ENCODE measurements at places on chromosomes 1 and 21.
A peak's percentile ranks its signal among the peaks of the same experiment; 100 is the strongest.

- ATAC-seq: no peak
Observed at GRCh38 chr1:210456731-210457255, 128.1 kb downstream of the HHAT start.

GRCh38 chr1:245771511-245772281 is 616.9 kb downstream of the KIF26B start:
- ATAC-seq: no peak

- no peak for ATAC-seq
Observed at GRCh38 chr1:92076363-92076762, 1.2 kb upstream of the SETSIP start.

DNA sequence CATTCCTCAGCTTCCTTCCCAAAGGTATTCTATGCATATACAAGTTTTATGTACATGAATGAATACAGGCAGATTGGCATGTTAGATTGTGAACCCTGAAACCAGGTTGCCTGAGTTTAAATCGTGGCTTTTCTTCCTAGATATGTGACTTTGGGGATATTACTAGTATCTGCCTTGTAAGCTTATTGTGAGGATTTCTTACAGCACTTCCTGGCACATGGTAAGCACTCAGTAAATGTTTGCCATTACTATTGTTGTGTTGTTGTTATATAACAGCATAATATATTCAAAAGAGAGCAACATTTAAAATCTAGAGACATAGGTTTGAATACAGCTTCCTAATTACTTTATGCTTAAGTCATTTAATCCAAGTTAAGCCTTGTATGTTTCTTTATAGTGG is 45.1 kb downstream of the RAP1A start:
- ATAC-seq: no peak

- ATAC-seq: no peak
Observed at GRCh38 chr1:101073836-101074235, 48.3 kb upstream of the DPH5 start.

DNA sequence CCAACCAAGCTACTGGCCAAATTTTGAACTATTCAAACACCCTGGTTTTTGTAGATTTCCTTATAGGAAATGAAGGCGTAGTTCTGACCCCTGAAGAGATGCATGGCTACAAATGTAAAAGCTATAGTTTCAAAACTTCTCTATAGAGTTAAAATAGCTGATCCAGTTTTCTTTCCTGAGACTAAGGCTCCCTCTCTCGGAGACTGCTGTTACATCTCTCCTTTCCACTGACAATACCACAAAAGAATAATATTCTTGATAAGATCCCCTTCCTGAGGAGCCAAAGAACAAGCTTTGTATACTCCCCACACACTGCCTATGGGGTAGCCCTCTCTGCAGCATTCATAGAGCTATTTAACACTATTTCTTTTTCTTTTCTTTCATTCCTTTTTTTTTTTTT is 6.7 kb upstream of the CFAP126 start:
- no peak for ATAC-seq

DNA sequence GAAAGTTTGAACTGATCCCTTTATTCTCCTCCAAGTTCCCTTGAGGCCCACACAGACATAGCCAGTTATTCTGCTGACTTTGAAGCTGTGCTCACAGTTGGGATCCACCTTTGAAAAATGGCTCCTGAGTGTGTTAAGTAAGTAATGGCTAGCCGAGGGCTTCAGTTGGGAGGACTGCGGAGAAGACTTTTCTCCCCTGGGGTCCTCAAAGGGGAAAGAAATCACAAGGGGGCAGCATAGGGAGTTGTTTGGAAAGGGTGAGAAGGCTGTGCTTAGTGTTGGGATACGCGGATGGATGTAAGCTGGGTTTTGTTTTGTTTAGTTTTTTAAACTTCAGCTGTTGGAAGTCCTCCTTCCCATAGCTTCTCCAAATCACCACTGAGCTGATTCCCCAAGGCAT is 8.3 kb downstream of the PGM1 start:
- ATAC-seq: no peak

- ATAC-seq: no peak
Observed at GRCh38 chr1:222167896-222168295, 380.0 kb downstream of the HHIPL2 start.

DNA sequence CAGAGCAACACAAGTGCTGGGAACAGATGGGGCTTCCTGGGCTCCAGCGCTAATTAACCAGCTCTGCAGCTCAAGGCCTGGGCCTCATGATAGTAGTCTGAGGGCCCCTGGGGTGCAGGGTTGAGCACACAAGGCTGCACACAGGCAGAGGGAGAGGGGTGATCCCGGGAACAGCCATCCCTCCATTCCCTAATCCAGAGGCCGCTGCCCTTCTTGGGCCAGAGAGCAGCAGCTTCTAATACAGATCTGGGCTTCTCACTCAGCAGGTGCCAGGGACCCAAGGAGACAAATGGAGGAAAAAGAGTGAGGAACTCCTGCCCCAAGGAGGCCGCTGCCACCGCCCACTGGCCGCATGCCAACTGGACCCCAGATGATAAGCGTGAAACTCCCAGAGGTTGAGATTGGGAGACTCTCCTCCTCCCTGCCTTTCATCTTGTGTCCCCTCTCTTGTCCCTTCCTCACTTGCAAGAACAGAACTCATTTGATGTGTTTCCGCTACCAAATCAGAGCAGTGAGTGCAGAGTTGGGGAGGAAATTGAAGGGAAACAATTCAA is 58.0 kb upstream of the IFNAR2 start:
- ATAC-seq: no peak

DNA sequence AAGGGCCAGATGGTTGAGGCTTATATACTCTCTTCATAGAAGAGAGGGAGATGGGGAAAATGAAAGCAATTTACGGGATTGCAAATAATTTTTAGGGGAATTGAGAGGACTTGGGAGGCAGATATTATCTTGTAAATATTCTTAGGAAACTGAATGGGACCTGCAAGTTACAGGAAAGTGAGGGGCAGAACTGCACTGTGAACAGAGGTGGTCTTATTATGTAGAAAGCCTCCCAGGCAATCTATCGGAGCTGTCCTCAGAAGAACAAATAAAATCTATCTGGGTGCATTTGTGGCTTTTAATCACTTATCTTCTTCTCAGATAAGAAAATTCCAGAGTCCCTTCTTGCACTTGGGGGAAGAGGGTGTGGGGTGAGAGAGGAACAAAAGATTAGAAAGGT is 223.5 kb downstream of the RHOU start:
- no peak for ATAC-seq

DNA sequence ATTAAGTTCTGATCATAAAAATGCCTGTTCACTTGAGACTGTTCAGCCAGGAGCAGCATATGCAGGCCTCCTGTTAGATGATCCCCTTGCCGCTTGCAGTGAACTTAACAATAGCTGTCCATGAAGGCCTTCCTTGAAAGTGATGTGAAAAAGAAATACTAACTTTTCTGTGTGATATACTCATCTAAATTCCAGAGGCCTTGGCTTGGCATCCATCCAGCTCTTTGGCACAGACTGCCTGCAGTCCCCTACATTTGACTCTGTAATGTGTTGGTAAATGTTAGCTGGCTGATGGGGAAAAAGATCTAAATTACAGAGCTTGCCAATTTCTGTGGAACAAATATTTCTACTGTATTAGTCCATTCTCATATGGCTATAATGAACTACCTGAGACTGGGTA is 73.7 kb downstream of the KCNK2 start:
- no peak for ATAC-seq

GRCh38 chr1:54791880-54792522 is 9.1 kb downstream of the TTC22 start:
- no peak for ATAC-seq

GRCh38 chr1:203703586-203703985 is 61.4 kb upstream of the LAX1 start:
- no peak for ATAC-seq

DNA sequence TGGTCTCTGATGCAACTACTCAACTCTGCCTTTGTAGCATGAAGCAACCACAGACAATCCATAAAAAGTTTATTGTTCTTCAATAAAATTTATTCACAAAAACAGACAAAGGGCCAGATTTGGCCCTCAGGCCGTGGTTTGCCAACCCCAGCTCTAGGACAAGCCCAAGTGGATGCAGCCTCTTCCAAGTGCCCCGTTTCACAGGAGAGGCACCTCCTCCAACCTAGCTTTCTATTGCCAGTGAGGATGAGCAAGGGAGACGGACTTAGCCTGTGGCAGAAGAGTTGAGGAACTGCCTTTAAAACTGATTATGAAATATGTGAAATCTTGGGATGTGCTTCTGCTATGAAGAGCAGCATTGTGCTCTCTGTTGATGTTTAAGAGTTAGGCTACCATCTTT is 105.4 kb downstream of the PSMG1 start:
- no peak for ATAC-seq

GRCh38 chr1:25049190-25049589 is 119.1 kb upstream of the RUNX3 start:
- no peak for ATAC-seq

GRCh38 chr21:34946916-34947534 is 102.1 kb downstream of the RUNX1 start:
- peak; percentile 70 for ATAC-seq

DNA sequence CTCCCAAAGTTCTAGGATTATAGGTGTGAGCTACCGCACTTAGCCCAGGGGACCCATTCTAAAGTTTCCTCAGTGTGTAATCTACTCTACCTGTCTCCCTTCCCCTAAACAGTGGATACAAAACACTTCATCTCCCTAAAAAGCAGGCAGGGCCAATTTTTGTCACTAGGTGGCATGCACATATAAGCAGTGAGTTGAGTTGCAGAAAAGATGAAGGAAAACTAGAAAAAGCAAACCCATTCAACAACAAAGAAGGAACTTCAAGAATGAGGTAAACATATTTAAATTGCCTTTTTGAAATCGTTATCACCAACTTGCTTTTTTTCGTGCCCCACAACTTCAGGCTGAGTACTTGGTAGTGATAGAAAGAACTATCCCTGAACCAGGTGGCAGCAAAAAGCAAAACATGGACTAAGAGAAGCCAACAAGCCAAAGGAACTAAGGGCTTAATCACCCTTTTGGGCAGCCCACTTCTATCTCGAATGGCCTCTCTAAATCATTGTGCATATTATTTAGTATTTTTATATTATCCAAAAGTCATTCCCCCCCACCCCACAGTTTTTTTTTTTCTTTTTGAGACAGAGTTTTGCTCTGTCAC is 19.7 kb upstream of the ALDH9A1 start:
- no peak for ATAC-seq

- ATAC-seq: no peak
Observed at GRCh38 chr1:16267690-16268180, 30.8 kb upstream of the CPLANE2 start.

- no peak for ATAC-seq
Observed at GRCh38 chr1:82565146-82565545, 764.4 kb downstream of the ADGRL2 start.

DNA sequence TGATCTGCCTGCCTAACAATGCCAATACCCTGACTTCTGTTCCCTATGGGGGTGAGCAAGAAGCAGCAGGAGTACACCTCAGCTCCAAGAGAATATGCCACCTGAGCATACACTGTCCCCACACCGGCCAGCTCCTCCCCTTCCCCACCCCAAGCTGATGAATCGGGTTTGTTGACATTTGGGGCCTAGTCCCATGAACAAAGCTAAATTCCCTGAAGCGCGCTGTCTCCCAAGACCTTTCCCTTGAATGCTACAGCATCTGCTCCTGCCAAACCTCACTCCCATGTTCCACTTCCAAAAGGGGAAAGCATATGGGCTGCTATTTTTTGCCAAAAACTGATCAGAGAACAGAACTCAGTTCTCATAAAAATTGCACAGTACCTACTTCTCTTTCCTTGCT is 220.4 kb upstream of the CAMK1G start:
- no peak for ATAC-seq

DNA sequence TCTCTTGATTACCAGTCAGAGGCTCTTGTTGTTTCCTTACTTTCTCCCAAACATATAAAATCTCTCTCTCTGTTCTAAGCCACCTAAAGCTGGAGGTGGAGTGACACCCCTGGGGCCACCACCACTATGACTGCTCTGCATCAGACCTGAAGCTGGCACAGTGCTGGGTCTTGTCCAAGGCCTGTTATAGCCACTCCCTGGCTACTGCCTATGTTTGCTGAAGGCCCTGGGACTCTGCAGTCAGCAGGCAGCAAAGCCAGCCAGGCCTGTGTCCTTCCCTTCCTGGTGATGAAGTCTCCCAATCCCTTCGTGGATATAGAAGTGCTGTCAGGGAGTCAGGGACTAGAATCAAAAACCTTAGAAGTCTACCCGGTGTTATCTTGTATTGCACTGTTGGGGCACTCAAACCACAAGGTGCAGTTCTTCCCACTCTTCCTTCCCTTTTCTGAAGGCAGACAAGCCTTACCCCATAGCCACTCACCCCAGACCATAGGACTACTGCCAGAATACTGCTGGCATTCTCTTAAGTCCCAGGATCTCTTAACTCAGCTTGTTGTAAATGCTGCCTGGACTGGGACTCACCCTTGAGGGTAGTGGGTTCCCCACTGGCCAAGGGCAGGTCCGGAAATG is 103.1 kb downstream of the RPS6KC1 start:
- no peak for ATAC-seq

DNA sequence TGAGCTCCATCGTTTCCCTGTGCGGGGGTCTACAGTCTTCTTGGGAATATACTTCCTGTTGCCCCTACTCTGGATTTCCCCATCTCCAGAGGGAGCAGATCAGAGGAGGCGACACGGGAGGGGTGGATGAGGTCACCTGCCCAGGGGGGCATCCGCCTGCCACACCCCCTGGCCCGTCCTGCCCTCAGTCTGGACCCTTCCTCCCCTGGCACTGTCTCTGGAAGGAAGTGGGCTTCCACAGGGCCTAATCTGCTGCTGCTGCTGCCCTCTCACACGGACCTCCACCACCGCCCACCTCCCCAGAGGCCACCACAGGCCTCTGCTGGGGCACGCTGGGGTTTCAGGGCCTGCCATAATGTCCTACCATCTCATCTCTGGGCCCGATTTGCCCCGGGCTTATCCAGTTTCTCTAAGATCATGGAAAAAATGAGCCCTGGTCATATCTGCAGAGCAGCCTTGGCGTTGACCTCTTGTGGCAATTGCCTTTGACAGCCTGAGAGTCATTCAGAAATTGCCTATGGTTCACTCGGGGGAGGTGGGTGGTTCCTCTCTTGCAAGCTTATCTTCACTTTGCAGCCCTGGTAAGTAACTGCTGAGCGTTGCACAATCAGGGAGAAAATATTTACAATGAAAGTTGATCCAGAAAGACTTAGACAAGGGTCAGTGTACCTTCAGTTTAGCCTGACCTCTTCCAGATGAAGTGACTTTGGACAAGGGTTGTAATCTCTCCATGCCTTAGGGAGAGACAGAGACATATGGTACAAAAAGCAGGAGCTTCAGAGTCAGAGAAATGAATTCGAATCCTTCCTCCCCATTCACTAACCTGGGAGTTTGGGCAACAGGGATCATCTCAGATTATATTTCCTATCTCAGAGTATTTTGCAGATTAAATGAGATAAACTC is 252.4 kb downstream of the TOMM20 start:
- ATAC-seq: peak; percentile 80

- ATAC-seq: no peak
Observed at GRCh38 chr1:67290236-67290635, 17.4 kb upstream of the IL12RB2 start.

DNA sequence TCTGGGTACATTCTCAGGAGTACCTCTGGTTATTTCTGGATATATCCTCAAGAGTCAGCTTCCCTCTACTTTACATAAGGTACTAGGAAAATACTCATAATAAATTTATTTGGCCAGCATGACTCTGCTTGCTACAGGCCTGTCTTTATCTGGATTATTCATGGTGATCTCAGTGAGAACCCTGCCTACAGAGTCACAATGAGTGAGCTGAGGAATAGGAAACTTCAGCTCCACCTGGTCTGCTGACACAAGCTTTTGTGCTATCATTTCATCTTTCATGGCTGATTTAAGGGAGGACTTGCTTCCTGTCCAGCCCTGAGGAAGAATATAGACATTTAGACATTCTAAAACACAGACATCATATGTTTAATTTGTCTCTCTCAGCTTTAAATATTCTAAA is 19.5 kb upstream of the SUCO start:
- no peak for ATAC-seq

GRCh38 chr1:184270556-184270955 is 116.3 kb upstream of the C1orf21 start:
- no peak for ATAC-seq

Measured in stimulated activated memory B cell treated with anti-CD40 and anti-IgM and Interleukin-4, amounts not matched to agents 10 μg/mL and 1 μg/mL and 100 μg/mL, for 72 hours (primary cell).